ENCODE measurements at places on chromosomes 13 and 19.

DNA sequence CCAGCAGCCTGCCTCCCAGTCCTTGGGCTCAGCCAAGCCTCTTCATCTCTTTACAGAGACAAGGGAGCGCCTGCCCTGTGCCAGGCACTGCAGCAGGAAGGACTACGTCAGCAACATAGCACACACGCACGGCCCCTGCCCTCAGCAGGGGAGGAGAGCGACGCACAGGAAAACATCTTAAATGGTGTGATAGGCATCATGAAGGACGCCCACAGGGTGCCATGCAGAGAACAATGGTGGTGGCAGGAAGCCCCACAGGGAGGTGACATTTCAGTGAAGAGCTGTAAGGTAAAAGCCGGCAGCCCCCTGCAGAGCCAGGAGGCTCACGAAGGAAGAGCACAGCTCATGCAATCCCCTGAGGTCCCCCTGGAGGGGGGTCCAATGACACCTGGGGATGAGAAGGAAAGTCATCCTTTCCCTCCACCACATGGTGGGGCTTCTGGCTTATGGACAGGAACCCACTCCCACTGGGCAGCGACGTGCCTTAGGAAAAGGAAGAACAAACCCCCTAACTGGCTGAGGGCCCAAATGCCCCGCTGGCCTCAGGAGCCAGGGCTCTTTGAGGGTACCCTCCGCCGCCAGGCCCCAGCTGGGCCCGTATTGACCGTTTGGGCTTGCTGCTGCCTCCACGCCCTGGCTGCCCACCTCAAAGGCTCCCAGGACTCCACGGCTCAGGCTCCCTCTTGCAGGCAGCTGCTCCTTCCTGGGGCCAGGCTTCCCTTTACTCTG is 37.3 kb upstream of the C13orf42 start:
- DNase-seq, result peak; percentile 63

- DNase-seq, result no peak
Measured at GRCh38 chr19:42942187-42942789, 5.3 kb upstream of the PSG7 start.

- peak; percentile 51 for DNase-seq
Measured at GRCh38 chr13:29925457-29926097, 75.2 kb upstream of the UBL3 start.

GRCh38 chr13:94711561-94712286 is 621 bp downstream of the SOX21 start:
- DNase-seq, result peak; percentile 63

- no peak for DNase-seq
Measured at GRCh38 chr13:48156466-48156865, 61.6 kb upstream of the MED4 start.

Measured in NCI-H2081 (cell line).